Activated T-helper 1 cell treated with anti-CD3 and anti-CD28 coated beads, Interleukin-12 subunit alpha, Interleukin-12 subunit beta, Interleukin-2, Interleukin-4 antibody, amounts not matched to agents 30 ng/mL and 10 ng/mL and 1 ng/mL, durations not matched to agents 14 hours and 24 hours and 36 hours (primary cell): ENCODE measurements at places on chromosomes 13 and 19.

DNA sequence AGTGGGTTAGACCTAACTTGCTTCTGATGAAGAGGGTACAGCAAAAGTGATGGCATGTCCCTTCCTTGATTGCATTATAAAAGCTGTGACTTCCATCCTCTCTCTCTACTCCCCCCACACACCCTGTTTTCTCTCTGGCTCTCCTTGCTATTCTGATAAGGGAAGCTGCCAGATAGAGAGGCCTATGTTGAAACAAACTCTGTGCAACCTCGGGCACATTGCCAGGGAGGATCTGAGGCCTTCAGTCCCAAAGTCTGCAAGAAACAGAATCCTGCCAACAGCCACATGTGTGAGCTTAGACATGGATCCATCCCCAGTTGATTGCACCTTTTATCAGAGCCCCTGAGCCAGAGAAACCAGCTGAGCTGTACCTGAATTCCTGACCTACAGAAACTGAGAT lies 44.8 kb upstream of the ARGLU1 start:
- DNase-seq, result no peak

DNA sequence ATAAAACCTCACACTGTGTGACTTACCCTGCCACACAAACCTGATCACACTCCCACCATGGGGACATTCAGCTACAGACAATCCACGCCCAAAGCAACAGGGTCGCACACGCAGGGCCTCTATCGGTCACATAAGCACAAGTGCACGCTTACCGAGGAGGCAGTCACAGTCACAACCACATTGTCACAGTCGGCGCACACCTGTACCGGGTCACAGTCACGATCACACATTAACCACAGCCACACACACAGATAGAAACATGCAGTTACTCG lies 579 bp downstream of the ZNF566 start:
- no peak for DNase-seq

GRCh38 chr19:23310729-23311211 lies 60.6 kb upstream of the ZNF724 start:
- DNase-seq, result no peak

GRCh38 chr13:106113796-106114195 lies 421.7 kb downstream of the EFNB2 start:
- no peak for DNase-seq

- no peak for DNase-seq
Observed at GRCh38 chr19:45177817-45178261, at the start of gene TRAPPC6A. TSS of gene TRAPPC6A (minus strand) at chr19:45178237. CDS start at chr19:45178218, 19 bp downstream.

- DNase-seq, result no peak
Observed at GRCh38 chr19:44142059-44142433, 692 bp downstream of the ZNF234 start.

DNA sequence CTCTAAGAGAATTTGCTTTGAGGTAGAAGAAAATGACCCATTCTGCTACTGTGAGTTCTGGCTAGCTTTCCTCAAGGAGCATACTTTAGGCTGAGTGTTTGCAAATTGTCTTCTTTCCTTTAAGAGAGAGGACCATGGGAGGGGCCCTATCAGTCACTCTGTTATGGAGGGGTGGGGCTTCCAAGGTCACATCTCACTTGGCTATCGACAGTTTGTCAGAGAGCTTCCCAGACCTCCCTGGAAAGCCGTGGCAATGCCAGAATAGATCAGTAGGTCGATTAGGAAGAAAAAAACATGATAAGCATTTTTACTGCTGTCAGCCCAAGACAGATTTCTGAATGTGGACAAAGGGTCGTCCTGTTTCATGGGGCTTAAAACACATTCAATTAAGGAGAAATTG lies 93.3 kb downstream of the OXGR1 start:
- no peak for DNase-seq

GRCh38 chr19:55858969-55859368 lies 22.6 kb downstream of the NLRP4 start:
- no peak for DNase-seq

- DNase-seq, result no peak
Observed at GRCh38 chr13:41960211-41960636, 685 bp downstream of the VWA8 start.

DNA sequence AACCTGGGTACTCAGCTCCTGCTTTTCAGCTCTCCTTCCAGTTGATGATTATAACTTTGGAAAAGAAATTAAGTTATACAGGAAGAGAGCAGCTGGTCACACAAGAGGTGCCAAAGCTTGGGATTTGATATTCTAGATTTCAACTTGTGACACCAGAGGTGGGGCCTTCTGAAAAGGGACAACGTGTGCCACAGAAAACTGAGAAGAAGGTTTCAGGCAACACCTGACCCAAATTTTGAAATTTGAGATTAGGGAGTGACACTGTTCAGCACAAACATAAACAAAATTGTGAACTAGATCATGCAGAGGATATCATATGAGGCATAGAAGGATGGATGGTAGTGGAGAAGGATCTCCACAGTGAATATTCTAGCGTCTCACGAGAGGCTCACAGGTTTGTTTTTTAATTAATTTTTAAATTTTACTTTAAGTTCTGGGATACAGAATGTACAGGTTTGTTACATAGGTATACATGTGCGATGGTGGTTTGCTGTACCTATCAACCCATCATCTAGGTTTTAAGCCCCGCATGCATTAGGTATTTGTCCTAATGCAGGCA lies 379.7 kb downstream of the ENOX1 start:
- no peak for DNase-seq

DNA sequence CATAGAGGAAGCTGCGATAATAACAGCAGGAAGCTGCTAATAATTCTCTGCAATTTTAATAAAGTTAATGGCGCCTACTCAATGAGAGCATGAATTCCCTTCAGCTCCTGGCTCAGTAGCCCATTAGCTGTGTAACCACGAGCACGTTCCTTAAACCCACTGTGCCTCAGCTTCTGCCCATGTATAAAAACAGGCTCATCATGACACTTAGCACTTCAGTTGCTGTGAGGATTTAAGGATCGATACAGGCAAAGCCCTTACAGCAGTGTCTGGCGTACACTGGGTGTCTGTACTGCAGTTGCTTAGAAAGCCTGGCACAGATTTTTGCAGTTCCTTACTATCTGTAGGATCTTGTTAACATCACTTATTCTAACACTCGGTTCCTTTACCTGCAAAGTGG lies 673.4 kb upstream of the ARGLU1 start:
- DNase-seq, result no peak

DNA sequence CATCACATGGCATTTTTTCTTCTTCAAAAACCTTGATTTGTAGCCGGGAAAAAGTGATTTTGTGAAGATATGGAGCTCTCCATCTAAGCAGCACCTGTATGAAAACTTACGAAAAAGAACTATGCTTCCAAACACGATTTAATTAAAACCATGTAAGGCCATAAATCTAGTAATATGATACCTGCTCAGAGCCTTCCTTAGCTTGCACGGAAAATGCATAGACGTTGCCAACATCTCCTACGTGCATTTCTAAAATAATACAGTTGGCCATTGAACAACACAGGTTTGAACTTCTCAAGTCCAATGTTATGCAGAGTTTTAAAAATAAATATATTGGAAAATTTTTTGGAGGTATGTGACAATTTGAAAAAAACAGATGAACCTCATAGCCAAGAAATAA lies 59.1 kb upstream of the RNF113B start:
- no peak for DNase-seq

GRCh38 chr19:30670562-30671366 lies 298.6 kb downstream of the ZNF536 start:
- no peak for DNase-seq

DNA sequence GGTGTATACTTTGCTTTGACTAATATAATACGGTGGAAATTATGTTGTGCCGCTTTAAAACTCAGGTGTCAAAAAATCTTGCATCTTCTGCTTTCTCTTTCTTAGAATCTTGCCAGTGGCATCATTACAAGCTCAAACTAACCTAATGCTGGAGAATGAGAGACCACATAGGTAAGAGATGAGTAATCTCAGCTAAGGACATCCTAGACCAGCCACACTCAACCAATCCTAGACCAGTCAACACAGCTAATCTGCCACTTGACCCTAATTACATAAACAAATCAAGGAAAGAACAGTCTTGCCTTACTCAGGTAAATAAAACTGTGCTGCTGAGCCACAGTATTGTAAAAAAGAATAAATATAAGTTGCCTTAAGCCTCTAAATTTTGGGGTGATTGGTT lies 1323.9 kb upstream of the SPRY2 start:
- DNase-seq, result no peak
